Renal pelvis (tissue), 12 donors: ENCODE measurements at places on chromosomes 7 and 10. TPM values are rescaled to one million over a fixed set of nuclear protein-coding genes. Genes with fewer than 3 reads are reported as not detected.

Gene SFTPA2
- polyA plus RNA-seq: 0.13 TPM

Gene INA
- 0.18 TPM for polyA plus RNA-seq

Gene ST8SIA6
- polyA plus RNA-seq: 1.2 TPM

Gene LLCFC1
- 0.40 TPM for polyA plus RNA-seq

Gene ASB10
- polyA plus RNA-seq: not detected

Gene GIMAP7
- polyA plus RNA-seq: 12.7 TPM
